ENCODE measurements at places on chromosomes 1 and 21.

GRCh38 chr1:150876119-150876454 lies 312 bp downstream of the ARNT start:
- peak; percentile 75 for DNase-seq

- DNase-seq: no peak
These were observed 453.2 kb downstream of the PTPRU start for GRCh38 chr1:29689372-29690030.

GRCh38 chr1:205585169-205585834 lies 46.5 kb downstream of the ELK4 start:
- DNase-seq: no peak

- no peak for DNase-seq
These were observed 1.3 kb downstream of the KRTAP12-4 start for GRCh38 chr21:44653123-44653522.

DNA sequence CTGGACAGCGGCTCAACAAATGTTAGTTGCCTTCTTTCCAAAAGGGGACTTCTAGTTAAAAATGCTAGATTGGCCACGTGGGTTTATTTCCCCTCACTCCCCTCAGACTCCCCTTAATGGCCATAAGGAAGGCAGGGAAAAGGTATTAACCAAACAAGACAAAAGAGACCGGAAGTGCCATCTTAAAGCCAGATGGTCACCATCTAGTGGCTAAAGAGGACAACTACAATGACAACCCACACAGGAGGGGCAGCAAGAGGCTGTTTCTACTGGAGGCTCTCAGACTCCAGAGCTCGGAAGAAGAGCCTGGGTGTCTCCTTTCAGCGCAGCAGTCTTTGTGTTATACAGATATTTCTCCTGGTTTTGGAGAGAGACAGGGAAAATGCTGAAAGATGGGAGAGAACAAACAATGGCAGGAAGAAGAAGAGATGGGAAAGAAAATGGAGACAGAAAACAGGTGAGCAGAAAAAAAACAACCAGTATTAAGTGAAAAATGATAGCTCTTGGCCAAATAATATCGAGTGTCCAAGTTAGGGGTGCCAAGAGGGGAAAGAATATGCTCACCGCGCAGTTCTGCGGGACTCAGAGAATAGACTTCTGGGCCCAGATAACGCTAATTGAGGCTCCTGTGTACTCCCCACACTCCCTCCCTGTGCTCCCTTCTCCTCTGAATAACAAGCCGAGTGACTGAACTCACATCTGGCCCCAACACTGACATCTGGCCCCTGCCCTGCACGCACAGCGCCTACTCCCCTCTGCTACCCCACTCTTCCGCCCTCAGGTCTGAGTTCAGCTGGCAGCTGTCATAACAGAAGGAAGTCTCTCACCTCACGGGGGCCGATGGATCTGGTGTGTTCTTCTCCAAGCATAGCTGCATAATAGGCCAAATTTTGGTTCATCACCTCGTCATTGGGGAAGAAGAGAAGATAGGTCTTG lies 9.6 kb downstream of the P3H1 start:
- peak; percentile 57 for DNase-seq

DNA sequence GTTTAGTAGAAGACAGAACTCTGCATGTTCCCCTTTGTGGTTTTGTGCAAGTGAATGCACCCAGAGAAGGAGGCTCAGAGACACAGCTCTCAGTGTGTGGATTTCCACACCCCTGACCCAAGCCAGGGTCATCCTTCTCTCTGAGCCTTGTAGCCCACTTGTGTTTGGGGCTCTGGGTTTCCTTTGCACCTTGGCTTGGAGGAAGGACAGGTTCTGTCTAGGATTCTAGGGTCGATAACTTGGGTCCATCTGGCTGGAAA lies 27.2 kb downstream of the MYOG start:
- DNase-seq: no peak

DNA sequence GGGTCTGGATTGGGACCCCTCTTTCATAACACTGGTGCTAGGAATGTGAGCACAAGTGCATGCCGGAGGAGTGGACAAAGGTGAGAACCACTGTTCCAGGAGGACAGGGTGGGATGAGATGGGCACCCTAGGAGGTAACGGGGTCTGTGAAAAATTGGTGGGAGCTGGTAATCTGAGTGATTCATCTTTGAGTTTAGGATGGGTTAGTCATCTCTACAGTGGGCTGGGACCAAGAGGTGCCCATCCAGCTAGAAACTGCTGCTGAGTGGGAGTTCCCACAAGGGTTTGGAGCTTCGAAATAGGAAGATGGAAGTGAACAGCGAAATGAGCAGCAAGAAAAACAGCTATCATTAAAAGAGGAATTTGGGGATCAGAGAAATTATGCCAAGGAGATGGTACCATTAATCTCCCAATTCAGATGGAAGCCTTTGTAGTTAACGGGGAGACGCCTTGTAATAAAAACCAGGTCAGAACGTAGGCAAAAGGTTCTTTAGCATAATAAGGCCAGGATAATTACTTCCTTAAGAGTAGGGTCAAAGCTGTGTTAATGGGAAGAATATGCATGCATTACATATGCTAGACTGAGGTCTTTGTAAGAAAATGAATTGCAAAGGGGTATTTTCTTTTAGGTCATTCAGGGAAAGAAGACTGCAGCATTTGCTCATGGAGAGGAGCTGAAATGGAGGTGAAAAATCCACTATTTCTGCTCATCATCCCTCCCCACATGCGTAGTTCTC lies 55.5 kb downstream of the OLFML3 start:
- DNase-seq: no peak

DNA sequence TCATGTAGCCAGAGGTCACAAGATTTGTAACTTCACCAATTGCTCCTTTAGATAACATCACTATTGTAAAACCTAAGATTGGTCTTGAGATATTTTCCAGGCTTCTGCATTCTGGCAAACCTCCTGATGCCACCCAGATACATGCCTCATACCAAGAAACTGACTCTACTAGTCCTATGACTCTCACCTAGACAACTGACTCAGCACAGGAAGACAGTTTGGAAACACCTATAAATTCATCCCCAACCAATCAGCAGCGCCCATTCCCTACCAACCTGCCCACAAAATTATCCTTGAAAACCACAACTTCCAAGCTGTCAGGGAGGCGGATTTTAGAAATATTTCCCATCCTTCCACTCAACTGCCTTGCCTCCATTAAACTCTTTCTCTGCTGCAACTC lies 2.6 kb downstream of the NME7 start:
- DNase-seq: no peak

DNA sequence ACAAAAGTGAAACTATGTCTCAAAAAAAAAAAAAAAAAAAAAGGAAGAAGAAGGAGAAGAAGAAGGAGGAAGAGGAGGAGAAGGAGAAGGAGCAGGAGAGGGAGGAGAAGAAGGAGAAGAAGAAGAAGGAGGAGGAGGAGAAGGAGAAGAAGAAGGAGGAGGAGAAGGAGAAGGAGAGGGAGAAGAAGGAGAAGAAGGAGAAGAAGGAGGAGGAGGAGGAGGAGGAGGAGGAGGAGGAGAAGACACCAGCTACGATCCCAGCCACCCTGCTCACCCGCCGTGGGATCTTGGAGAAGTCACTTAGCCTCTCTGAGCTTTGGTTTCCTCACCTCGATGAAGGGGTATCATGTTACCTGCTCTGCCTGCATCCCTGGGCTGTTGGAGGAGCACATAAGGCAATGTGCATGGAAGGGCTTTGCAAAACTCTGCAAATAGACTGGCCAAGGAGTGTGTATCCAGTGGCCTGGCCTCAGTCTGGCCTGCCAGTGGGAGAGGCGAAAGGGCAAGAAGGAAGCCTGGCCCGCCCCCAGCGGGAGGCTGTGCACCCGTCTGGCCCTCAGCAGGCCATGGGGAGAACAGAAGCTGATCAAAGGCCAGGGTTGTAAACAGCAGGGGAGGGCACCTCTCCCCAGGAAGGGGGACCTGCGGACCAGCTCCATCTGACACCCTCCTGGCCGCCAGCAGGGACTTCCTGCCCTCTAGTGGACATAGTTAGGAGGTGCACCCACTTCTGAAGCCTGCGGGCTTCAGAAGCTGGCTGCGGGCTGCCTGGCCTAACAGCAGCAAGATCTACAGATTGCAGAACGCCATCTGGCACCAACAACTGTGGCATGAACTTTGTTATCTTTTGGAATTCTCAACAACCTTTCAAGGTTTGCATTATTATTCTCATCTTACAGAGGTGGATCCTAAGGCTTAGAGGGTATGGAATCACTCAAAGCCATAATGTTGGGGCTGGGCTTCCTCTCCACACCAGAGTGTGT lies 19.2 kb upstream of the CDK18 start:
- peak; percentile 75 for DNase-seq

DNA sequence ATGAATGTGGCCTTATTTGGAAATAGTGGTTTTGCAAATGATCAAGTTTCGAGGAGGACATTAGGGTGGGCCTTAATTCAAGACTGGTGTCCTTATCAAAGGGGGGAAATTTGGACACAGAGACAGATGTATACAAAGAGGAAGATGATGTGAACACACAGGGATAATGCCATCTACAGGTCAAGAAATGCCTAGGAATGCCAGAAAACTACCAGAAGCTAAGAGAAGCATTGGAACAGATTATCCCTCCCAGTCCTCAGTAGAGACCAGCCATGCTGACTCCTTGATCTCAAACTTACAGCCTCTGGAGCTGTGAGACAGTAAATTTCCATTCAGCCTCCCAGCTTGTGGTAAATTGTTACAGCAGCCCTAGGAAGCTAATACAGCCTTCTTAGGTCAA lies 151.4 kb downstream of the PTGER3 start:
- DNase-seq: no peak

- DNase-seq: no peak
These were observed 59.6 kb downstream of the LUZP1 start for GRCh38 chr1:23108918-23109533.

- DNase-seq: no peak
These were observed 43.2 kb downstream of the SLC44A3 start for GRCh38 chr1:94863297-94863911.

DNA sequence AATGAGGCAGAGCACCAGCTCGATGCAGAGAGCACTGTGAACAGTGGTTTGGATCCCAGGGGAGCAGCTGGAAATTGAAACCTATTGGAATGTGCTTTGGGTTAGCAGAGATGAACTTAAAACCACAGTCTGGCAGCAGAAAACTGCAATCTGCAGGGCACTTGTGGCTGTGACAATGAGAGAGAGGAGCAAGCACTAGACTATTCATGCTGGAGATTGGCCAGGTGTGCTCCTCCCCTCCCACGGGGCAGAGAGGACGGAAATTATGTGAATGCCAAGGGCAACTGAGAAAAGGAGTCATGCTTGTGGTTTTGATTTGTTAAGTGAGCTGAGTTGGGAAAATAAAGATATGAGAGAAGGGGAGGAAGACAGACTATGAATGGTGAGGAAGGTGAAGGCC lies 38.1 kb downstream of the HSD3B2 start:
- no peak for DNase-seq

- DNase-seq: no peak
These were observed 17.6 kb downstream of the HSPG2 start for GRCh38 chr1:21919520-21919919.

DNA sequence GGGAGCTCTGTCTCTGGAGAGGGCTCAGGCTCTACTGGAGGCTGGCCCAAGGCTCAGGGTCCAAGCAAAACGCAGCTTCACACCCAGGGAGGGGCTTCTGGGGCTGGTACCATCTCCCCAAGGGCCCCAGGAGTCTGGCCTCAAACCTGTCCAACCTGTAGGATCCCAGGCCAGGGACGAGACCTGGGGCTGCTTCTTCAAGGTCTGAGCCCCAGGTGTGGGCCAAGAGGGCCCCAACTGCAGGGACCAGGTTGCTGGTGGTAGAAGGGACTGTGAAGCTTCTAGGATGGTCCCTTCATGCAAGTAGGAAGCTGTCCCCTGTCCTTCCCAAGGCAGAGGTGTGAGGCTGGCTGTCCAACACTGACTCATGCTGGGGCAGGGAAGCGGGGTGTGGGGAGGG lies 7.8 kb upstream of the MMEL1 start:
- DNase-seq: no peak

DNA sequence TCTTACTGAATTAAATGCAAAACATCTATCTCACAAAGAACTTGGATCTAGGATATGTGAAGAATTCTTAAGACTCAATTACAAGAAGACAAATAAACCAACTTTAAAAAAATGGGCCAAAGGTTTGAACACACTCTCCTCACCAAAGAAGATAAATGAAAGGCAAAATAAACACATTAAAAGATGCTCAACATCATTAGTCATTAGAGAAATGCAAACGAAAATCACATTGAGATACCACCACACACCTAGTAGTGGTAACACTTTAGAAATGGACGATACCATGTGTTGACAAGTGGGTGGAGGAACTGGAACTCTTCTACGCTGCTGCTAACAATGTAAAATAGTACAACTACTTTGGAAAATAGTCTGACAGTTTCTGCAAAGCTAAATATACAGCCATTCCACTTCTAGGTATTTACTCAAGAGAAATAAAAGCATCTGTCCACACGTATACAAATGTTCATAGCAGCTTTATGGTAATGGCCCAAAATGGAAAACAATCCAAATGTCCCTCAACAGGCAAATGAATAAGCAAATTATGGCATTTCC lies 194.3 kb downstream of the RHOU start:
- DNase-seq: no peak

DNA sequence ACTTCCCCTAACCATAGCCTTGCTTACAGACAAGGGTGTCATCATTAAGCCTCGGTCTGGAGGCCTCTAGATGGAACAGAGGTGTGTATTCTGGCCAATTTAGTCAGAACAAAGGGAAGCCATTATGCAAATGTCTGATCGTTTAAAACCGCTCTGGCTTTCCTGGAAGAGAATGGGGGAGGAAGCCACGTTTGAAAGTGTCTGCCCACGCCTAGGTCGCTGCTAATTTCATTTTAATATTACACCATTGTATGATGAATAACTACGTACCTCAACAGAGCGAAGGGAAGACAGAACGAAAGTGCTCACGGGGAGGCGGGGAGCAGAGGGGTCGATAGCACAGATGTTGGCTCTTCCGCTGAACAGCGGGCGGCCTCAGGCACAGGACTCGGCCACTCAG lies 41.1 kb upstream of the CSF3R start:
- DNase-seq: no peak

DNA sequence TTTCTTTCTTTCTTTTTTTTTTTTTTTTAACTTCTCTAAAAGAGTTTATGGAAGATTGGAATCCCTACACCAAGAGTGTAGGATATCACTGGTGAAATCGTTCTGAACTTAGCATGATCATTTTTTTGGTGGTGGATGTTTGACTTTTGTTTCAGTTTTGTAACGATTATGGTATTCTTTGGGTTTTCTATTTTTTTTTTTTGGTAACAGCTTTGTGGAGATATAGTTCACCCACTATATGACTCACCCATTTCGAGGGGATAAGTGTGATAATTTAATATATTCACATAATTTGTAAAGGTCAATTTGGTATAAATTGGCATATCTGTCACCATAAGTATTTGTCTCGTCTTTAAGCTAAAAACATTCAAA lies 29.2 kb downstream of the AGPAT3 start:
- DNase-seq: no peak

- no peak for DNase-seq
These were observed 438.5 kb downstream of the MATN1 start for GRCh38 chr1:30284728-30285475.

GRCh38 chr1:67724928-67725560 lies 40.0 kb downstream of the GADD45A start:
- peak; percentile 61 for DNase-seq

DNA sequence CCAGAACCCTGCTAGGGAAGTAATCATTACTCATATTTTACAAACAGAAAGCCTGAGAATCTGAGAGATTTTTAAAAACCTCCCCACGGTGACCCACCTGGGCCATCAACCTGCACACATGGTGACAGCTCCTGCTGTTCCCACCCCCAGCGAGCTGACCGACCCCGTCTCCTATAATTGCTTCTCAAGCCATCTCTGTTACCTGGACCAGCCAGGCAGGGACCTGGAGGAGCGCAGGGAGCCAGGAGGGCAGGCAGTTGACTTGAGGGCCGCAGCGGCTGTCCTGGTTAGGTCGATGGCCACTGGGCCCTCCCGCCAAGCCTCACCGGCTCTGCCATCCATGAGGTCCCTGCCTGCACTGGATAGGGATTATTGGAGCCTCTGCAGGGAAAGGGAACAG lies 7.7 kb downstream of the TFF2 start:
- DNase-seq: no peak

Measured in NCI-H1092 (cell line).